ENCODE measurements at places on chromosomes 5 and 9.

DNA sequence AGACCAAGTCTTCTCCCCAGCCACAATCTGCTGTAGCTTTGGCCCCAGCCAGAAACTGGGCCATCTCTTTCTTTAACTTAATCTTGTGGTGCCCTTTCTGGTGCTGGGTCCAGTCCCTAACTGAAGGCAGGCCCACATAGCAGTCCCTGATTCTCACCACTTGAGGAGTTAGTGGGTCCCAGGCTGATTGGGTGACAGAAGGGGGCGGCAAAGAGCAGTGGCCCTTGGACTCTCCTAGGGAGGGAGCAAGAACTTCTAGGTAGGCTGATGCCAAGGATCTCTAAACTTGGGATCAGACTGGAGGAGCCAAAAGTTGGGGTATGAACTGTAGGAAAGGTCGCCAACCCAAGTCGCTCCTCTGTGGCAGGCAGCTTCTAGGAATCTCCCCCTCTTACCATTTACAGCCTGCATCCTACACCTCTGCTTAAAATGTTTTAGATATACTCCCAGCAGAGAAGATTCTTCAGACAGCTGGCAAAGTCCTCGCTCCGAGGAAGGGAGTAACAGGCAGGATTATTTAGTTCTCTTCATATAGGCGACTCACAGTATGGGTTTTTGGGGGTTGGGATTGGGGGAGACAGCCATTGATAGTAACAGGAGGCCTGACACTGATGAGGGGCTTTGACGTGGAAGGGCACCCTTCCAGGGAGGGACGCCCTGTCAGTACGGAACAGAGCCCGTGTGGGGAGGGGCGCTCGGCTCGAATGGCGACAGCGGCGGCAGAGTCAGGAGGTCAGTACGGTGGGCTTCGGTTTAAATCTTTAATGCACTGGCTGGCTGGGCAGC lies 2.0 kb upstream of the CCL27 start:
- DNase-seq, result peak; percentile 80

- no peak for DNase-seq
Observed at GRCh38 chr5:14721990-14722656, 57.6 kb downstream of the OTULIN start.

GRCh38 chr5:139982157-139982974 lies 60.7 kb downstream of the NRG2 start:
- no peak for DNase-seq

- DNase-seq, result no peak
Observed at GRCh38 chr9:270657-271237, 56.1 kb downstream of the DOCK8 start.

DNA sequence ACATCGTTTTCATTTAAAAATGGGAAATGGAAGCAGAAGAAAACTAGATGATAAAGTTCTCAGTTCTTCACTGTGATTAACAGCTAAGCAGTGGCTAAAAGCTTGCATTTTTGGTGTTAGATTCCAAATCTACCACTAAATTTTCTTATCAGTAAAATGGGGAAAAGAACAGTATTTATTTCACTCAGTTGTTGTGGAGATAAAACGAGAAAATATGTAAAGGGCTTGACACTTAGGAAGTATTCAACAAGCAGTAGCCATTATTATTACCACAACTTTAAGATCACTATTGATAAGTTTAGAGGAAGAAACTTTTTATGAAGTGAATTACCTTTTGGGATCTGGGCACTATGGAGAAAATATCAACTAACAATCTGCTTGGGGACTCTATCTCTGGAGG lies 4.5 kb downstream of the STOM start:
- DNase-seq, result no peak

GRCh38 chr9:71814226-71814625 lies 45.9 kb upstream of the CEMIP2 start:
- DNase-seq, result peak; percentile 3

GRCh38 chr5:123808461-123809380 lies 296.7 kb downstream of the CSNK1G3 start:
- no peak for DNase-seq

- DNase-seq, result no peak
Observed at GRCh38 chr5:170341545-170341944, 44.0 kb upstream of the LCP2 start.

DNA sequence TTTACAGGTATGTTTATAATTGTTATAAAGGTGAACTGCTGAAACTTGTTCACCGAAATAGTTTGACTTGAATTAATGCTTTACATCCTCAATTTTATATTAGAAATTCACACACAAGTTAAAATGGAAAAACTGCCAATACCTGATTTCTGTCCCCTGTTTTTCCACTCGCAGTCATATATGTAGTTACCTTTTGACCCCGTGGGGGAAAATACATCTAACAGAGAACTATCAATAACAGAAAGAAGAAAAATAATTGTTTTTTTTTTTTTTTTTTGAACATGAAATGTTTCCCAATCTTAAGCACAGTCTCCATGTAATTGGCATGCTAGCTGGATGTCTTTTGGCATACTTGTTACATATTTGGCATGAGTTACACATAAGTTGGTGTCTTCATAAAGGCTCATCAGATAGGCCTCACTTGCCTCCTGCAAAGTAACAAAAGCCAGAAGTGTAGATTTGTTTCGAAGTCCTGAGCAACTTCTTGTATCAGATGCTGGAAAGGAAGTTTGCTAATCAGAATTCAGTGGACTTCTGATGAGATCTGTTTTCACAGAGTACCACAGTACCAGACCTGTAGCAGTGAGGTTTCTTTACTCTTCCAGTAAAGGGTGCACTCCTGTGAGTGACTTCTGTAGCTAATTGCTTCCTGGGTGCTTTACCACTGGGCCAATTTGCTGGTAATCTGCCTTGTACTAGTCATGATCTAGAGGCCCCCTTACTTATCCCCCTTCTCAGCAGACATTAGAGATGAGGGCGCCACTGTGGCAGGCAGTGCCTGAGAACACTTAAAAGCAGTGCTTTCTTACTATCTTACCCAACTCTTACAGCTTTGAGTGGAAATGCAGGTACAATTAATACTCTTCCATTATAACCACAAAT lies 36.2 kb upstream of the CXXC5 start:
- no peak for DNase-seq

- DNase-seq, result no peak
Observed at GRCh38 chr5:116377276-116378006, 197.2 kb downstream of the SEMA6A start.

DNA sequence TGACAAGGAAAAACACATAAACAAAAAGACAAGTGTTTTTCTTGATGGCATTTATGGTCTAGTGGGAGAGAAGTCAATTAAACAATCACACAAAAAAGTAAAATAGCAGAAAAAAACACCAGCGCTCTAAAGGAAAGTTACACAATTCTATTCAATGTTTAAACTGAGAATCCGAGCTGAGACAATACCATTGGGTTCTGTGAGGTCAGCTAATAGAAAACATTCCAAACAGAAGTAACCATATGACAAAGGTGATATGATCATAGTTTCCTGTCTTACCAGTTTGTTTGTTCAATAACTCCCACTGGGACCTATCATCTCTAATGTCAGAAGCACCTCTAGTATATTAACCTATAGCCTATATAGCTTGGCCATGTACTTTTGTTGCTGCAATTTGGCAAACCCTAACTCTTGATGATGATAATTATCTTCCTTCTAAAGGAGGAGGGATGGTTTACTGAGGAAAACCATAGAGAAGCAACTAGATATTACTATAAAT lies 1030.0 kb downstream of the CDH12 start:
- DNase-seq, result no peak

- DNase-seq, result no peak
Observed at GRCh38 chr5:87114631-87115030, 153.1 kb upstream of the RASA1 start.

DNA sequence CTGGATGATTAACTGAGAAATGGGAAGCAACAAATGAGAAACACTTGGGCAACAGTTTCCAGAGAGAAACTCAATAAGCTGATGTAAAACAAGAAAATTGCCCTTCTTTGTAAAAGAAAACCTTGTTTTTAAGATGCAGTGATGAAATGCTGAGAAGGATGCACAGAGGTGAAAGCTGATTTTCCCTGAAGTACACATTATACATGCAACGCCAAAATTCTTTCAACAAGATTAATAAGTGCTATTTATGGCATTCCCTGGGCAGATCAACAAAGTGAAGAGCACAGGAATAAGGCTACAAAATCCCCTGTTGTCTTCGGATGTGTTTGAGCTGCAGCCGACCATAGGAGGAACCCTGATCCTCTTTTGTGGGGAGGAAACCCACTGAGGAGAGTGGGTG lies 208.0 kb upstream of the ANKH start:
- DNase-seq, result no peak

GRCh38 chr9:110156416-110156815 lies 51.5 kb downstream of the C9orf152 start:
- no peak for DNase-seq

- no peak for DNase-seq
Observed at GRCh38 chr5:1523480-1523792, 324 bp downstream of the LPCAT1 start.

DNA sequence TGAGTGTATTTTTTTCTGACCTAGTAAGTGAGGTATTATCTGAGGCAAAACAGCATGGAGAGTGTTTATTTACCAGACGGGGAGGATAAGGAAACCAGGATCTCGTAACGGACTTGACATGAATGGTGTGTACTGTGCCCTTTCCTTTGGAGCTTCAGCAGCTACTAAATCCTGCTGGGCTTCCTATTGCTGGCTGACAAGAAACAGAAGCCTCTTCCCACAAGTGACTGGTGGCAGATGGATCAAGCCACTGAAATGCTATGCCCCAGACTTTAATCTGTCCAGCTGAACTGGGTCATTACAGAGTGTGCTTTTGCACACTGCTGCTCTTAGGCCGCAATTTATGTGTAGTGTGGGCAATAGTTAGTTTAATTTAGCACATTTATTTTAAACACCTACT lies 162.7 kb upstream of the MRPS30 start:
- no peak for DNase-seq

GRCh38 chr9:137745541-137745991 lies 126.8 kb downstream of the EHMT1 start:
- no peak for DNase-seq

DNA sequence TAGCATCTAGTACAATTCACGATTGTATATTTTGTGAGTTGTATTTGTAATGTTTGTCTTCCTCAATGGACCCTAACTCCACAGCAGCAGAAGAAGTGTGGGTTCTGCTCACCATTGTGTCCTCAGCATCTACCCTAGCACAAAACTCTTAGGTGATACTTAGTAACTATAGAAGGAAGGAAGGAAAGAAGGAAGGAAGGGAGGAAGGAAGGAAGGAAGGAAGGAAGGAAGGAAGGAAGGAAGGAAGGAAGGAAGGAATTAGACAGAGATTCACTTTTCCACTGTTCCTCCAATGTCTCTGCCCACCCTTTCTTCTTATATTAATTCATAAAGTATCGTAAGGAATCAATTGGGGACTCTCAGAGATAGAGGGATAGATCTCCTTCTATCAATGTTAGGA lies 288.2 kb downstream of the NFIB start:
- no peak for DNase-seq

DNA sequence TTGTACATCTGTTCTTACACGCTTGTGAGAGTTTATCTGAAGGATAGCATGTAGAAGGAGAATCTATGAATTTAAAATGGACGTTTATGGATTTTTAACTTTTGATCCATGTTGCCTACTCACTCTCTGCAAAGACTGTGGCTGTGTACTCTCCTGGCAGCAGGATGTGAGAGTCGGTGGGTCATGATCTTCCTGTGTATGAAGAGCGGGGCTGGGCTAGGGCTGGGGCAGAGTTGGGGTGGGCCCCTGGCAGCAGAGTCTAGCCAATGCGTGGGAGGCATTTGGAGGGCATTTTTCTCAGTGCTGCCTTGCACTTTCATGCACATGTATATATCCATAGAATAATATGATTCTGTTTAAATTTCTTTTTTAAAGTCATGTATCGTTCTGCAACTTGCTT lies 24.0 kb upstream of the DAB2IP start:
- DNase-seq, result peak; percentile 15

DNA sequence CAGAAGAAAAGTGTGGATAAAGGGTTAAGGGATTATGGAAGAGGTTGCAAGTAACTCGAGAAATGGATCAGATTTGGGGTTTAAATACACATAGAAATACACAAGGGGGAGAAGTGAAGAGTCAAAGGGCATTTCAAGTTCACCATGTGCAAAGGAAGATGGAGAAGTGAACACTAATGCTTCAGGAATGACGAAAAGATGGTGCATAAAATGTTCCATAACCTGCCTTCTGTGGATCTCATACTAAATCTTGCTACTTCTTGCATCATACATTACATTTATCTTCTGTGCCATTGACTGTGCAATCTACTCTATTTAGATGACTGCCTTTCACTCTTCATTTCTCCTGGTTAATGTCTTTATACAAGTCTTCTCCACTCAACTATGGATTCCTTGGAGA lies 5.7 kb upstream of the SMC2 start:
- DNase-seq, result no peak

GRCh38 chr9:19241728-19242127 lies 11.2 kb downstream of the DENND4C start:
- DNase-seq, result no peak

DNA sequence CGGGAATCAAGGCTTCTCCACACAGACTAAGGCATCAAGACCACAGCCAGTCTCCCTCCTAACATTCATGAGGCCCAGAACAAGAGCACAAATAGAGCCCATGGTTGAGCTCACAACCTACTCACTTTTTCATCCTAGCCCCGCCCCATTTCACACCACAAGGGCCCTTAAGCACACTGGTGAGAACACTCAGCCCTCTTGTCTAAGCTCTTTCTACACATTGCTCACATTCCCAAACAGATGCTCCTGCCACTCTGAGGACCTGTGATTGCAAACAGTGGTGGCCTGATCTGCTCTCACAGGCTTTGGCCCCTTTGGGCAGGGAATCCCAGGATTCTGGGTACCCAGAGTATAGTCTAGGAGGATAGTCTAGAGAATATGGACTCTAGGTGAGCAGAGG lies 54.0 kb downstream of the FEM1C start:
- no peak for DNase-seq

DNA sequence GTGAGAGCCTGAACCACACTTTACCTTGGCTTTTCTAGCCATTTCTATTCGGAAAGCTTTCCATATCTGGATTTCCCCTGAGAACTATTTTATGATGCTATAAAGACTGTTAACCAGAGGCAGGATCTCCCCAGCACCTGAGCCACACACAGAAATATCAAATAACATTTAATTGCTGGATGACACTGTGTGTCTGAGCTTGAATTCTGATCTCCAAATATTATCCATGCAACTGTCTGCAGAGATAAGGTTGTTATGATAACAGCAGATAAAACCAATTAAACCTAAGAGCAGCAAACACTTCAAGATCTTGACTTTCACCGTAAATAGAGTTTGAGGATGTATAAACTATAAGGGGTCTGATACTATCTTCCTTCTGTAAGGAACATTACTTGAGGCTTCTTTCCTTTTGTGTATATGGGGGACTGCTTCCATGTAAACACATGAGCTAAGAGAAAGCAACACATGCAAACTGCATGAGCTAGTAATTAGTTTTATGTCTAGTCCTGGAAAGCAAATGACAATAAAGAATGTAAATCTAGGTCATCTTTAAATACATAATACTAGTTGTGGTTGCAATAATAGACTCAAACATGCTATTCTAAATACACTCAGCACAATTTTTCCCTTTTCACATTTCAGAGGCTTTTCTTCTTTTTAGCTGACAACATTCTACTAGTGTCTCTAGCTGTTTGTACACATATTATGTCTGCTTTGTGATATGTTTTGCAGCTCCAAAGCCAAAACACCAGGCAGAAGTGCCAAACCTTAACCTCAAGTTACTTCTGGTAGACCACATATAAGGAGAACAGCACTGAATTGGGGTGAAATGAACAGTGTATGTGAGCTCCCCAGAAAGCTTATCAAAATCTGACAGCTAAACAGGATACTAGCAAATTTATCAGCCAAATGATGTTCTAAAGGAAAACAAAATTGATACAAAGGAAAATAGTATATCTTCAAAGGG lies 136.5 kb downstream of the EFNA5 start:
- no peak for DNase-seq

Data from NCI-H1694 (cell line).